ENCODE measurements at places on chromosomes 4 and X.

DNA sequence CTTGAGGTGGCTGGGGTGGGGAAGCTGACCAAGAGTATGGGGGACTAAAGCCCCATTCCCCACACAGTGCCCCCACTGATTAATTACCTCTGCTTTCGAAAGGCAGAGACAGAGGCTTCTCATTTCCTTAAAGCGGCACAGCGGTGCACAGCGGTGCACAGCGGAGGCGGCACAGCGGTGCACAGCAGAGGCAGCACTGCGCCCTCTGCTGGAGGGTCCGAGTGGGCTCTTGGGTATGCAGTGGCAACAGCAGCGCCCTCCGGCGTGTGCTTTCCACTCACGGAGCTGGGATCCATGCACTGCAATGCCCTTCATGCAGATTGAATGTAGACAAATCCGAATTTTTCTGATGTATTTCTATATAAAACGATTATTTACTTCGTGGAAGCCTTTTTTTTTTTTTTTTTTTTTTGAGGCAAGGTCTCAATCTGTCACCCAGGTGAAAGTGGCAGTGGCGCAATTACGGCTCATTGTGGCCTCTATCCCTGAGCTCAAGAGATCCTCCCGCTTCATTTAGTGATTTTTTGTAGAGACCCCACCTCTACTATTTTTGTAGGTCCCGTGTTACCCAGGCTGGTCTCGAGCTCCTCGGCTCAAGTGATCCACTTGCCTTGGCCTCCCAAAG is 19.7 kb upstream of the PRPS2 start:
- no peak for DNase-seq

DNA sequence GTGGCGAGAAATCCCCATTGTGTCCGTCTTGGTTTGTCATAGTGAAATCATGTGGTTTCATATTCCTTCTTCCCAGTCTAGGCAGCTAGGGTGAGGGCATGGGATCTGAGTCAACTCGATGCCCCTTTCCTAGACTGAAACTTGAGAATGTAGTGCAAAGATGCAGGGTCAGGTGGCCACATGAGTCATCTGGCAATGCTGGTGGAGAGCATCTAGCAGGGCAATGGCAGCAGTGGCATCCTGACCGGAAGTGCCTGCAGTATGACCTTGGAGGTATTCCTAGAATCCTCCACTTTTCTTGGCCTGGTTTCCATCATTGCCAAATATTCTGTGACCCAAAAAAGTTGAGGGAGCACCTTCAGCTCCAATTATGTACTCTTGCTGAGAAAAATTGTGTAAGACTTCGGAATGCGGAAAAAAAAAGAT is 39.1 kb upstream of the TMEM184C start:
- no peak for DNase-seq

DNA sequence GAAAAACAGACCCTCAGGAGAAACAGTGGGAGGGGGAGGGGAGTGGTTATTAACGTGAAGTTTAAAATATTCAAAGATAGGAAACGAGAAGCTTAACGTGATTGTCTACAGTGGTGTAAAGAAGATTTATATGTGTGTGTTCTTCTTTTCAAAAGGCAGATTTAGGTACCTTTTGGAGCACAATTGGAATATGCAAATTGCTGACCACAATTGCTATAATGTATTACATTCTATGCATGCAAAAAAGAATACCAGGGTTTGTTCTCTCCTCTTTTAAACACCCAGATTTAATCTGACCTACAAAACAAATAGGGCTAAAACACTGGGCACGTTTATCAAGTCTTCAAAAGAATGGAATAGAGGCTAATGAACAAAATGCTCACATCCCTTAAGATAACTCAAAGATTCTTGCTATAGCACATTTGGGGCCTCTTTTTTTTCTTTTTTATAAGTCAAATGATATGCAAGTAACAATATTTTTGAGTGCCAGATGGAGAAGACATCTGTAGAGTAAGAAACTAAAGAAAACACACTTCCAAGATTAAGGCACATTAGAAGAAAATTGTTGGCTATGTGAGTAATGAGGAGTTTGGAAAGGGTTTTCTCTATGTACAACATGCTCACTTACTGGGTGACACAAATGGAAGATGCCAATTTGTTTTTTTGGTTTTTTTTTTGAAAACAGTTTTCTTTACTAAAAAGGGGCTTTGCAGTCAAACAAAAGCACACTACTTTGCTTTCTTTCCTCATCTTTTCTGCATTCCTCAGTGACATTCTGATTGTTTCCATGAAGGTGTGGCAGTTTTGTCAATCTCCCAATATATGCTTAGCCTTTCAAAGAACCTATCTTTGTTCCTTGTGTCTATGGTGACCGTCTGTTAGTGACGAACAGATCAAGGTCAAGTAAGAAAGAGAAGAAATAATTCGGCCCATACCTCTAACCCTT is 240.3 kb downstream of the PALLD start:
- no peak for DNase-seq

- DNase-seq: no peak
Observed at GRCh38 chr4:180926277-180926676, 1316.9 kb upstream of the TENM3 start.

- no peak for DNase-seq
Observed at GRCh38 chr4:120939693-120940092, 17.2 kb upstream of the PRDM5 start.

- no peak for DNase-seq
Observed at GRCh38 chrX:525134-525533, 105.5 kb upstream of the SHOX start.

DNA sequence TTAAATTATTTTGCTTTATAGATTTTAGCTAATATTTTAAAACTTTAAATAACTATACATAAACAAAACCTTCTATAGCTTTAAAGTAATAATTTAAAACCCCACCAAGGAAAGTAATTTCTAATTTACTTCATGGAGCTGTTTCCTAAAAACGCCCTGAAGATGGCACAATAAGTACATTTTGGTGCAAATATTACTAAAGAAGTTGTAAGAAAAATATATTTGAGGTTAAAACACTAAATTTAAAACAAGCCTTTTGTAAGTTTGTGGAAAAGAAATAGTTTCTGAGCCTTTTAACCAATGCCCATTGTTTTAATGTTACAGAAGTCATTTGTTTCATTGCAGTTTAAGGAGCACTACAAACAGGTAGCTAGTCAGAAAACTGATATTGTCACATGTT is 137.4 kb upstream of the AGA start:
- no peak for DNase-seq

GRCh38 chr4:169158046-169158445 is 112.7 kb downstream of the SH3RF1 start:
- no peak for DNase-seq
